Brain pericyte (primary cell): ENCODE measurements at places on chromosomes 2 and 18.
A peak's percentile ranks its signal among the peaks of the same experiment; 100 is the strongest.

- DNase-seq, result no peak
Measured at GRCh38 chr2:129460299-129461198, 518.9 kb upstream of the RAB6C start.

DNA sequence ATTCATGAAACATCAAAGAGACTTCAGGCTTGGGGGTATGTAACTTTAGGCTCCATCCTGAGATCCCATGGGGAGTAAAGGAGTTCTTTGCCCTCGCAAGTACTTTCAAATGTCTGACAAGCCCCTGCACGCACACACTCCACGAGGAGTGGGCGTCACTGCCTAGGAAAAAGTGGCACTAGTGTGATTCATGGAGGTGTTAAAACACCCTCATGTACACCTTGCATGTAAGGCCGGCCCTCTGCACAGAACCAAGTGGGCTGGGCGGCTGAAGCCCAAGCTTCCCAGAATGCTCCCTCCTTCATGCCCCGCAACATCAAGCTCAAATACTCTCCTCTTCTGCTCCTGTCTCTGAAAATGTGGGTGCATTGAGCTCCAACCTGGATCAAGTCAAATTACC is 7.8 kb downstream of the HS1BP3 start:
- no peak for DNase-seq

GRCh38 chr2:20352230-20352578 is 1.6 kb upstream of the PUM2 start:
- no peak for DNase-seq

GRCh38 chr2:171824086-171824485 is 70.0 kb downstream of the SLC25A12 start:
- no peak for DNase-seq

DNA sequence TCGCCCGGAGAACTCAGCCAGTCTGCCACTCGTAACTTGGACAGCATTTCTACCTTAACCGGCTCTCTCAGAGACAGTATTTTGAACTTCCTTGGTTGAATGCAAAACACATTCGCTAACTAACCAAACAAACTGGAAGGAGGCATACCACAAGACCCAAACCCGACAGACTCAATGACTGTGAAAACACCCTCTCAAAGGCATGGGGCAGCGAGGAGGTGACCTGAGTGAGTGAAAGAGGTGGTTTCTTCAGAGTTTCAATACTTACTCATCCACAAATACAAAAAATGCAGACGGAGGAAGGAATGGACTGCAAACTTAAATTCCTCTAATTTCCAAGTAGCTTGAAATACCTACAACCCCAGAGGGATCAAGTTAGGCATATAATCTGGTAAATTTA is 132.9 kb downstream of the GAREM1 start:
- no peak for DNase-seq

DNA sequence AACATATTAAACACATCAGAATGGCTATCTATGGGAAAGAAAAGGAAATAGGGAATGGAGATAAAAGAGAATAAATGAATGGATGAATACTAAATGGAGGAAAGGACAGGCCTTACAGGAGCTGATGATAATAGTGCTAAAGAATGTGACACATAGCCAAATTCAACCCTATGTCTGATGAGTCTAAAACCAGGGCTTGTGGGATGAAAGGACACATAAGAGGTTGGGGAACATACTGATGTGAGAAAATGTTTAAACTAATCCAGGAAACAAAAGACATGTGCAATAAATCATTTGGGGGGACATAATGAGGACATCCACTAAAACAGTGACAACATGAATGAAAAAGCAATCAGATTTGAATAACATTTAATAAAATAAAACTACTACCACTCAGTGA is 120.0 kb downstream of the DYM start:
- no peak for DNase-seq

GRCh38 chr2:72923833-72924352 is 6.6 kb downstream of the EMX1 start:
- DNase-seq, result no peak

- DNase-seq, result no peak
Measured at GRCh38 chr18:22709288-22710060, 223.7 kb upstream of the RBBP8 start.

DNA sequence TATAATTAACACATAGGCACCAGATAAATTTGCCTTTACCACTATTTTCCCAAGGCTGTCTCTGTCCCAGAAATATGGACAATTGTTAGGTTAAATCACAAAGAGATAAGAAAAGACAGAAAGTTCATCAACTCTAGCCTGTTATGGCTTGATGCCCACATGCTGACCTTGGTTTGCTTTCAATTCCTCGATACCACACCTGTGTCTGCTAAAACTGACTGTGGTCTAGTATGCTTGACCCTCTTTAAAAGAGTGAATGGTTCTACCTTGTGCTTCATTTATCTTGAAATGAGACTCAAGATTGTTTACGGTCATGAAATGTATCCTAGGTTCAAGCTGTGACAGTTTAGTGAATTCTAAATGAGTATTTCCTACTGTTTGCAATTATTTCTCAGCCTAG is 909.0 kb upstream of the LRRTM1 start:
- no peak for DNase-seq

DNA sequence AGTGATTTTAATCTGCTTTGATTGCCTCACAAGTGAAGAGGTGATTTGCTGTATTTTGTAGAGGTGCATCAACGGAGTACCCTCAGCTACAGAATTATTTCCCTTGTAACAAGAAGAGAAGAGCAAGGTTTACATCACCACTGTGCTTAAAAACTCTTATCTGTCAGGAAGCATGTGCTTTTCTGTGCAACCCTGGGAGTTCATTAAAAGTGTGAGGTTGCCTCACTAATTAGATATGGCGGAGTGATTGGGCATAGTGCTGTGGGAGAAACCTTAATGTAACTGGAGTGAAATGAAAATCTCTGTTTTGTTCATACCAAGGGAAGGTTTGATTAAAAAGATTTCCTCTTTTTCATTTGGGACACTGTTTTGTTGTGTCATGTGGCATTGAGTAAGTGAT is 544.7 kb downstream of the PARD3B start:
- no peak for DNase-seq

DNA sequence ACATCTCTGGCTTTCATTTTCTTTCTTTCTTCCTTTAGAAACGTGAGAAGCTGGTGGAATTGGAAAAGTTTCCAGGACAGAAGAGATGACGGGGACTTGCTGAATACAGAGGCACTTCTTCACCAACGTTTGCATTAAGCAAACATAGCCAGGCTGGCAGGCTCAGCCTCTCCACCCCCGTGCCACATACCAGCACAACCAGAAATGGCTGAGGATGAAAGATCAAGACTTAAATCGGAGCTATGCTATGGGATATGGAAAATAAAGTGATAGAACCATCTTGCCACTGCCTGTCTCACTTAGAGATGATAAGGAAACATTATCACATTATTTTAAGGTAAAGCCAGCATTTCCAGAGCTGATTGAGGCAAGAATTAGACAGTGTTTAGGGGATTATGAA is 483.3 kb downstream of the BCL11A start:
- no peak for DNase-seq

- DNase-seq, result no peak
Measured at GRCh38 chr18:57023275-57023882, 123.5 kb upstream of the BOD1L2 start.

DNA sequence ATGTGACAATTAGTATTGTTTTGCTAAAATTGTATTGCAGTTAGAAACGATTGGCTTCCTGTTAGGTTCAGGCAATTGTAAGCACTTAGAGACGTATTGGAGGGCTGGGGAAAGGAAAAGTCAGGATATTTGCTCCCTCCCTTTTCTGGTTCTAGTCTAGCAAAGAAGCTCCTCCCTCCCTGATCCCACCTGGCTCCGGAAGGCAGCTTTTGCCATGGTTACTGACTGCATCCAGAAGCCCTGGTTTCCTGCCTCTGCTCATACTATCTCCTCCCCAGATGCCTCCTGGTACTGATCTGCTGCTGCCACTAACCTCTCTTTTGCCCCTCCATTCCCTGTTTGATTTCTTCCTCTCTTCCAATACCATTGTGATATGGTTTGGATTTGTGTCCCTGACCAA is 275.9 kb downstream of the MREG start:
- no peak for DNase-seq

- DNase-seq, result no peak
Measured at GRCh38 chr2:221518201-221518934, 53.7 kb downstream of the EPHA4 start.

- DNase-seq, result no peak
Measured at GRCh38 chr2:230668184-230668938, 44.3 kb upstream of the CAB39 start.

- DNase-seq, result no peak
Measured at GRCh38 chr2:186347472-186347871, 138.6 kb upstream of the ZC3H15 start.

- DNase-seq, result no peak
Measured at GRCh38 chr2:160647967-160648685, 154.5 kb upstream of the RBMS1 start.

DNA sequence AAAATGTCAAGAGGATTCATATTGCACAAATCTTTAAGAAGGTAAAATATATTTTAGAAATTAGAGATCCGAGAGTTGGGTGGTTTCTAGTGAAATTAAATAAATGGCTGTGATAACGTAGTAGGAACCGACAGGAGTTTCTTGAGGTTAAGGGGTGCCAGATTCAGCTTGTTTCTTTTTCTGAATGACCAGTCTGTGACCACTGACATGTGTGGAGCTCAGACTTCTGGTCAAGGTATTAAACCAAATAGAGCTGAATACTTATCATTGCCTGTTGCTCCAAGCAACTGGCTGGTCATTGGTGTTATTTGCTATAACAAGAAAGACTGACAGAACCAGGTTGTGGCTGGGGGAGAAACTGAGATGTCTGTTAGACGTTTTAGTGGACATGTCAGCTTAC is 408.2 kb upstream of the HS6ST1 start:
- DNase-seq, result no peak

GRCh38 chr2:84957771-84958134 is 13.2 kb upstream of the KCMF1 start:
- no peak for DNase-seq

DNA sequence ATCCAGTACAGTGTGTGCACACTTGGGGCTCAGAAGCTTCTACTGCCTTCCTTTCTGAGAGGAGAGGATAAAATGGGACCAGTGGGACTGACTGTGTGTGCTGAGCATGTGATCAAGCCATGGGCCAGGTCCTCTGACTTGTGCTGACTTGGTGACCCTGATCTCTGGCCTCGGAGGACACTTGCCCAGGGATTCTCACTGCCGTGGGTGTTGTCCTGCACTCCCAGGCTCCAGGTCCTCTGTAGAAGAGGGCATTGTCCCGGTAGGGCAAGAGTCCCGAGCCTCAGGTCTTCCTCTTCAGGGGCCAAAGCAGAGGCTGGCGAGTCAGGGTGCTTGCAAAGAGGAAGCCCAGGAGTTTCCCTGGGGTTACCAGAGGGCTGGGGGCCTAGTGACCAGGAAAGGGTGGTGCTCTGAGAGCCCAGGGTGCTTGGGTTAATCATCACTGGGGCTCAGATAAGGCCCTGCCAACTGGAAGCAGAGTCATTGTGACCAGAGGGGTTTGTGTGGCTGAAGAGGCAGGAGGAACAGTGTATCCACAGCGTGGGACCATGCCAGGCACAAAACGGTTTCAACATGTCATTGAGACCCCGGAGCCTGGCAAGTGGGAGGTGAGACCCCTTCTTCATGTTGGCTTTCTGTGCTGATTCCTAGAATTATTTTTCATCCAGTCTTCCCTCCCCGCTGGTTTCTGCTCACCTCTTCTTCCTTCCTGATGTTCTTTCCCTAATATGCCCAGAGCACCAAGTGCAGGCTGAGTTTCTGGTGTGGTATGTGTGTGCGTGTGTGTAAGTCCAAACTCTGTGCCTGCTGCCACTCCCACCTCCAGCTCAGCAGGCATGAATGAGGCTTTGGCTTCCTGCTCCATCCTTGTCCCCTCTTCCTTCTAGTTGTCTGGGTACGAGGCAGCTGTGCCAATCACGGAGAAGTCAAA is at the start of gene GCKR:
Gene GCKR (plus strand): TSS at position 483 of the 931 bp plus-strand sequence. CDS start 66 bp downstream, at position 549.
- DNase-seq, result no peak

DNA sequence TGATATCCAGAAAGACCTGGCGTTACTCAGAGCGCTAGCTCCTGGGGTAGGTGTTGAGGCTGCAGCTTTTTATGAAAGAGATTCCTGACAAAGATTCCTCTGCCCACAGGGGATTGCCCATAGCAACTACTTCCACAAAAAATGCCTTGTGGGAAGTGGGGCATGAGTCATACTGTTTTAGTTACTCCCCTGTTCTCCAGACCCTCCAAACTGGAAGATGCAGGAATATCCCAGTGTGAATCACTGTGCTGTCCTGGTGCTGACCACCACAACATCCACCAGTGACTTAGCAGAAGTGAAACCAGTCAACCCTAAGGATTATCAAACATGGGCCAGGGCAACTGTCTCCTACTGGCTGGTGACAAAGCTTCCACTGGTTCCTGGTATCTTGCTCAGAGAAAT is 61.8 kb downstream of the CDH2 start:
- DNase-seq, result peak; percentile 46

GRCh38 chr2:225598426-225598825 is 198.9 kb downstream of the NYAP2 start:
- no peak for DNase-seq

DNA sequence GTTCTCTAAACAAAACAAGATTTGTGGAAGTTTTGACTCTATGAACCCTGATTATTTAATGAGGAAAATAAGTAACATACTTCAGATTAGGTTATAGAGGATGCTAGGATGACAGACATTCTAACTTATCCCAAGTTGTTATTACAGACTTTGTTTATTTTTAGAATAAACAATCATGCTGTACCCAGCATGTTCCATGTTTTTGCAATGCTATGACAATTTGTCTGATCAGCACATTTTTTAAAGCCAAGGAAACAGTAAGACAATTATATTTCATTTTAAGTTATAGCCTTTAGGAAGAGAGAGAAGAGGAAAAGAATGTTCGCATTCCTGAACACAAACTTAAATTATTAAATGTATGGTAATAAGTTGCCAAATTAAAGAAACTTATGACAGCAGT is 119.8 kb downstream of the KYNU start:
- peak; percentile 39 for DNase-seq

- DNase-seq, result no peak
Measured at GRCh38 chr2:183001948-183002347, 36.3 kb downstream of the NCKAP1 start.

GRCh38 chr2:111162718-111163331 is 42.1 kb downstream of the BCL2L11 start:
- DNase-seq, result no peak

DNA sequence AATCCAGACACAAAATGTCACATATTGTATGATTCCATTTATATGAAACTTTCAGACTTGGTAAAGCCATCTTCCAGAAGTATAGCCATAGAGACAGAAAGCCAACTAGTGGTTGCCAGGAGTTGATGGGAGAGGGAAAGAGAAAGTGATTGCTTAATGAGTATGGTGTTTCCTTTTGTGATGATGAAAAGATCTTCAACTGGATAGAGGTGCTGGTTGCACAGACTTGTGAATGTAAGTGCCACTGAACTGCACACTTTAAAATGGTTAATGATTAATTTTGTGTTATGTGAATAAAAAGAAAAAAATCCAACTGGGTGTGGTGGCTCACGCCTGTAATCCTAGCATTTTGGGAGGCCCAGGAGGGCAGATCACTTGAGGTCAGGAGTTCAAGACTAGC is 135.3 kb upstream of the SLC1A4 start:
- DNase-seq, result no peak

GRCh38 chr18:56662902-56663301 is 11.7 kb downstream of the WDR7 start:
- DNase-seq, result no peak

GRCh38 chr2:21041462-21041861 is 2.4 kb downstream of the APOB start:
- no peak for DNase-seq
